ENCODE measurements at places on chromosomes 7 and 10. TPM values are rescaled to one million over a fixed set of nuclear protein-coding genes. Genes with fewer than 3 reads are reported as not detected.

- no peaks in the 10 kb centered on the region for H3K27me3 ChIP-seq
- H3K4me3 ChIP-seq: no peak overlapping the region
- no peak overlapping the region for H3K27ac ChIP-seq
- DNase-seq: no peak
These were observed 1192.1 kb upstream of the CELF2 start for GRCh38 chr10:9825491-9826018.

DNA sequence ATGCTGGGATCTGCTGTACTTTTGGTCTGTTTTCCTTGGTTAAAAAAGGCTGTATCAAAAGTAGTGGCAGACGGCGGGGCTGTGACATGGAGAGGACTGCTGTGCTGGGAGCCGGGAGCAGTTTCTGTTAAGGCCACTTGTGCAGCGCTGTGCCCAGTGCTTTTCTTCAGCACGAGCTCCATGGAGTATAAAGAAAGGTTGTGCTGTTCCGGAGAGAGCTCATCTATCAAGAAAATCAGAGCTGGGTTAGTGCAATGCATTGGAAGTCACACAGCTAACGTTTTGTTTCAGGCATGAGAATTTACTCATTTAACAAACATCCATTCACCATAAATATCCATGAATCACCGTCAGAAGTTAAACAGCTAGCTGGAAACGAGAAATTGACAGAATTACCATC is 62.0 kb downstream of the KIAA1549 start:
- H3K27me3 ChIP-seq: no peaks in the 10 kb centered on the region
- no peak overlapping the region for H3K4me3 ChIP-seq
- H3K36me3 ChIP-seq: no peaks in the 10 kb centered on the region

DNA sequence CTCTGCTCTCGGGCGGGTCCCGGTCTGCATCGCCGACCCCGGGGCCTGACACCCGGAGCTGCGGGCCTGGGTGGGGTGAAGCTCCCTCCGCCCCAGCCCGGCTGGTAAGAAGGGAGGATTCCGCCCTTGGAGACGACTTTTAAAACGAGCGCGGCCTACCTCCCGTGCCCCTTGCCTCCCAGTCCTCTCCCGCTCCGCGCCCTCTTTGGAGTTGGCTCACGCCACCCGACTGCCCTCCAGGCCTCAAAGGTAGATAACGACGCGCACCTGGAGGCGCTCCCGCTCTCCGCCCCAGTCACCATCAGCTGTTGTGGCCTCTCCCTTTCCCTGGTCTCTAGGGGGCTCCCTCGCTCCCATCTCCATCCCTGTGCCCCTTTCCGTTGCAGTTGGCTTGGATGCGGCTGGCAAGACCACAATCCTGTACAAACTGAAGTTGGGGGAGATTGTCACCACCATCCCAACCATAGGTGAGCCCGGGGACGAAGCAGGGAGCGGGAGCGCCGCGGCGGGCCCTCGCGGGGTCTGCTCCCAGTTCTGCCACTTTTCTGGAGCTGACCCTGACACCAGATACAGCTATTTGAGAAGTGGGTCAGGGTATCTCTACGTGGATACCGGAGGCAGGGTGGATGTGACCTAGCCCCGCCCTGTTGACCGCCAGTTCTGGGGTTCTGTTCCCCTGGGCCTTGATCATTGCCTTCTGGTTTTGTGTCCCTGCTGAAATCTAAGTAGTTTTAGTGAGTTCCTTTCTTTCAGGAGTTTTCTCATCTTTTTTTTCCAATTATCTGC is 679 bp downstream of the ARF5 start:
- H3K4me3 ChIP-seq: peak overlapping the region; percentile 92
- H3K27ac ChIP-seq: peak overlapping the region; percentile 76
- H3K4me1 ChIP-seq: peaks cover 42% of the 10 kb centered on the region
- no peaks in the 10 kb centered on the region for H3K27me3 ChIP-seq
- DNase-seq: peak; percentile 12
- H3K36me3 ChIP-seq: peaks cover 15% of the 10 kb centered on the region

DNA sequence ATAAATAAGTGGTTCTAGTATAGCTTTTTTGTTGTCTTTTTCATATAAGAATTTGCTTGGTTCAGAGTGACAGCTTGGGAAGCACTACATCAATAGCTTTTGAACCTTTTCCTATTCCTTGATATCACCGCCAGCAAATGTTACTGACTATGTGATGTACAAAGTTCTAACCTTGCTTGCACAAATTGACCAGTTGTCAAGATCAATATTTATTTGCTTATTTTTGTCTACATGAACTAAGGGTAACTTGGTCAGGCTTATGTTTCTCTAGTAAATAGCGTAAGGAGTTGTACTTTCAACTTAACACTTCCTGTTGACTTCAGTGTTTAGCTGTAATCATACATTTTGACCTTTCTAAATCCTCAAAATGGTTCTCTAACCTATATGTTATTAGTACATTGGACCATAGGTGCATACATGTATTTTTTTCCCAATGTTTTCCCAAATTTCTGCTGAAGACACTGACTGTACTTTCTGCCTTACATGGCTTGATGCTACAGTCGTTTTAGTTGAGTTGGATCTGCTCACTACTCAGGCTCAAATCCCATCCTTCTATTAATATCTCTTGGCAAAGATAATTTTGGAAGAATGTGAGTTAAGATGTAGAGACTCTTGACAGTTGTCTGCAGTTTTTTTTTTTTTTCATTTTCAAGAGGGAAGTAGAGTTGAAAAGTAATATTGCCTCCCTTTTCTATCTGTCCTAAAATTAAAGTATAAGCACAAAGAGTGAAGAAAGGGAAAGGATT is 239.1 kb upstream of the KAT6B start:
- H3K36me3 ChIP-seq: no peaks in the 10 kb centered on the region
- peak; percentile 25 for DNase-seq
- peak overlapping the region; percentile 35 for H3K27ac ChIP-seq
- no peaks in the 10 kb centered on the region for H3K27me3 ChIP-seq
- H3K4me3 ChIP-seq: no peak overlapping the region

The PDLIM1 gene
- total RNA-seq: 0.75 TPM

- no peak overlapping the region for H3K4me3 ChIP-seq
- H3K27me3 ChIP-seq: no peaks in the 10 kb centered on the region
- no peak for DNase-seq
- no peaks in the 10 kb centered on the region for H3K36me3 ChIP-seq
- no peak overlapping the region for H3K27ac ChIP-seq
- no peaks in the 10 kb centered on the region for H3K4me1 ChIP-seq
These were observed 402.6 kb downstream of the SORCS1 start for GRCh38 chr10:106761906-106762305.

GRCh38 chr7:79880312-79880711 is 254.3 kb upstream of the GNAI1 start:
- no peaks in the 10 kb centered on the region for H3K27me3 ChIP-seq
- no peak overlapping the region for H3K4me3 ChIP-seq
- H3K27ac ChIP-seq: no peak overlapping the region
- DNase-seq: no peak

The ODAD2 gene
- total RNA-seq: not detected

DNA sequence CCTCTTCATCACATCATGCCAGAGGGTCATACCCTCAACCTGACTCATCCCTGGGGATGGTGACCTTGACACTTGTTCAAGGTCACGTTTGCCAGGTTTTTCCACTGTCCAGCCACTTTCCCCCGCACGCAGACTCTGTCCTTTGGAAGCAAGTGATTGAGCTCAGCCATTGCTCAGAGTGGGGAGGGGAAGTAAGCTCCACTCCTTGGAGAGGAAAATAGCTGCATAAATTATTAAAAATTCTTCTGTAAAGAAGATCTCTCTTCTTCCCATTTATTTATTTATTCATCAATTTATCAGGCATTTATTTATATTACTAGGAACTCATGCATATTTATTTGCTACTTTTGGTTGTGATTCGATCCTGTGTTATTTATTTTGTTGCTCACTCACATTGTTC is 88.0 kb downstream of the GLRX3 start:
- no peaks in the 10 kb centered on the region for H3K27me3 ChIP-seq
- H3K27ac ChIP-seq: no peak overlapping the region
- H3K4me1 ChIP-seq: no peaks in the 10 kb centered on the region
- DNase-seq: no peak
- H3K4me3 ChIP-seq: no peak overlapping the region

The PGAM2 gene
- total RNA-seq: 1.3 TPM

- no peaks in the 10 kb centered on the region for H3K36me3 ChIP-seq
- no peak for DNase-seq
- H3K27me3 ChIP-seq: no peaks in the 10 kb centered on the region
- no peak overlapping the region for H3K27ac ChIP-seq
- H3K4me3 ChIP-seq: no peak overlapping the region
These were observed 437.5 kb downstream of the PLXNA4 start for GRCh38 chr7:132138817-132139216.

DNA sequence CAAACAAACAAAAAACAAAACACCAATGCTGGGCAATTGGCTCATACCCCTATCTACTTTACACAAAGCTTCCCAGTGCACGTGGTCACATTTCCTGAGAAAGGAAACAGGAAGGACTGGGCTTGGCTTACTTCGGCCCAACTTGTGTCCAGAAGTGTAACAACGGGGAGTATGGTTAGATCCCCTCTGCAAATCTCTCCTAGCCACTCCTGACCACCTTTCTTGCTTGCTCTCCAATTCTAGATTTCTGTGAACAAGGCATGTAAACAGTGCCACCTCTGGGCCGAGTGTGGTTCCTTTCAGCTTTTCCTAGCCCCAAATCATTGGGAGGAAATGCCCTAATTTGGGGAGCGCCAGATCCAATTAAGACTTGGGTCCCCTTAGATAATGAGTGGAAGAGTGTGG is 21.0 kb upstream of the FRAT2 start:
- H3K27me3 ChIP-seq: no peaks in the 10 kb centered on the region
- H3K36me3 ChIP-seq: peaks cover 19% of the 10 kb centered on the region
- no peak overlapping the region for H3K27ac ChIP-seq
- H3K4me3 ChIP-seq: no peak overlapping the region
- H3K4me1 ChIP-seq: peaks cover 3% of the 10 kb centered on the region
- DNase-seq: no peak

DNA sequence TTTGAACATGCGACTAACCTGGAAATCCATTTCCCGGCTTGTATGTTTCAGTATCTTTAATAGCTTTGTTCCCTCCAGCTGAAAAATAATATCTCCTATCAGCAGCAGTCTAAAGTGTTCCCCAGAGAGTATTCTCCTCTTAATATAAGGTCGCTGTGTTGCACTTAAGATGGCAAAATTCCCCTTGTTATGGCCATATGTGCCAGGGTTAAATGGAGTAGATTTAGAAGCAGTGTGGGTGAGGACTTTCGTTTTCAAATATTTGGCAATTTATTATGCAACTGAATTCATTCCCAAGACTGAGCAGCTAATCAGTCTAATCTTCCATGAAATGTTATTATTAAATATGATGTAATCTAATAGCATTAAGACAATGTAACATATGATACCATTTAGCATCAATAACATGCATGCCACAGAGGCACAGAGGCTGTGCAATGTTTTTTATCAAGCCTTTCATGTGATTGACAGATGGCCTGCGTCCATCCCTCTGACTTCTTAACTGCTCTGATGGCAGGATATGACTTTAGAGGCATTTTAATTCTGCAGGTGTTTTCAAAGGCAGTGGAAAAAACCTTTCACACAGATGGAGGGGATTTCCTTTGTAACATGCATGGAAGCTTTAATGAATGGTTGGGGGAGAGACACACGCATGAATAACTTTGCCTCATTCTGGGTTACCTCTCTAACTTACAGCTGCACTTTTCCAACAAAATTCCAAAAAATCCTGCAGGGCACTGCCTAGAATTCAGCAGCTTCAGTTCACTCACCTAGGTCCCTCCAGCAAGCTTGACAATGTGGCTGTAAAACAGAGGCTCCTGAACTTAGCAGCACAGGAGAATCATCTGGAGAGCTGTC is 55.1 kb upstream of the ZPBP start:
- peak overlapping the region; percentile 45 for H3K27ac ChIP-seq
- H3K4me1 ChIP-seq: peaks cover 36% of the 10 kb centered on the region
- no peak overlapping the region for H3K4me3 ChIP-seq
- no peaks in the 10 kb centered on the region for H3K27me3 ChIP-seq
- H3K36me3 ChIP-seq: no peaks in the 10 kb centered on the region
- DNase-seq: peak; percentile 83

GRCh38 chr10:101405001-101405400 is 51.0 kb downstream of the BTRC start:
- no peak for DNase-seq
- H3K36me3 ChIP-seq: peaks cover 4% of the 10 kb centered on the region
- no peaks in the 10 kb centered on the region for H3K4me1 ChIP-seq
- H3K27me3 ChIP-seq: no peaks in the 10 kb centered on the region
- H3K4me3 ChIP-seq: no peak overlapping the region
- no peak overlapping the region for H3K27ac ChIP-seq

The OR2A5 gene
- total RNA-seq: not detected

The FKBP6 gene
- not detected for total RNA-seq
